ENCODE measurements at places on chromosomes 7 and 10. TPM values are rescaled to one million over a fixed set of nuclear protein-coding genes. Genes with fewer than 3 reads are reported as not detected.

The PHTF2 gene
- total RNA-seq: 17.3 TPM

The MORN4 gene
- total RNA-seq: 8.3 TPM

The C10orf105 gene
- 0.27 TPM for total RNA-seq

The NSMCE4A gene
- 31.4 TPM for total RNA-seq

The MRLN gene
- total RNA-seq: not detected

The IFIT2 gene
- total RNA-seq: 4.6 TPM

The SLC18A2 gene
- total RNA-seq: 0.47 TPM

The CTAGE15 gene
- not detected for total RNA-seq

The BEND7 gene
- 16.2 TPM for total RNA-seq

The PMS2 gene
- total RNA-seq: 6.2 TPM

The PRRT4 gene
- total RNA-seq: 1.8 TPM

The CAV2 gene
- 167 TPM for total RNA-seq

The FAM25C gene
- not detected for total RNA-seq

DNA sequence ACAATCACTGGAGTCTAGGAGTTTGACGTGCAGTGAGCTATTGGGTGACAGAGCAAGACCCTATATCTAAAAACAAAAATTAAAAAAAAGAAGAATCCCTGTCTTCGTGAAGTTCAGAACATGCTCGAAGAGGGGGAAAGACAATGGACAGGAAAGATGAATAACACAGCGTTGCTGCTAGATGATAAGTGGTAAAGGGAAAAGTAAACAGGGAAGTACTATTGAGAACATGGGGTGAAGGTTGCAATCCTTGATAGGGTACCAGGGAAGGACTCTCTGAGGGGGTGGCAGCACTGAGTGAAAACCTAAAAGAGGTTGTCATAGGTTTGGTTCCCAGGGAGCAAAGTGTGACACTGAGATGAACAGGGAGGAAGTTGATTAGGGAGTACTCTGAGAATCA, 2.8 kb upstream of the ABRAXAS2 start:
- DNase-seq: no peak

DNA sequence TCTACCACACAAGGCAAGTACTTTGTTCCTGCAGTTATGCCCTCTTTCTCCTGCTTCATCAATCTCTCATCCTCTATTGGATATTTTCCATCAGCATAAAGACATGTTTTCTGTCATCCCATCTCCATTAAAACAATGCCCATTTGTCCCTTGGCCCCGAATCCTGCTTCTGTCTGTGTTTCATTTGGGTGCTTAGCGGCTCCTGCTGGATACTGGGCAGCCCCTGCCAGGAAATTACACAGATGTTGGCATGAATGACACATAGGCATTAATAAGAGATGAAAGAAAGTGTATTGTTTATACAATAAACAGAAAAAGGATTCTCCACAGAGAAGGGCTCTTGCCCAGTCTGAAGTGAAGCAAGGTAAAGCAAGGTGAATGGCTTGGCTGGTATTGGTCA, 765.3 kb downstream of the REEP3 start:
- no peak for DNase-seq

DNA sequence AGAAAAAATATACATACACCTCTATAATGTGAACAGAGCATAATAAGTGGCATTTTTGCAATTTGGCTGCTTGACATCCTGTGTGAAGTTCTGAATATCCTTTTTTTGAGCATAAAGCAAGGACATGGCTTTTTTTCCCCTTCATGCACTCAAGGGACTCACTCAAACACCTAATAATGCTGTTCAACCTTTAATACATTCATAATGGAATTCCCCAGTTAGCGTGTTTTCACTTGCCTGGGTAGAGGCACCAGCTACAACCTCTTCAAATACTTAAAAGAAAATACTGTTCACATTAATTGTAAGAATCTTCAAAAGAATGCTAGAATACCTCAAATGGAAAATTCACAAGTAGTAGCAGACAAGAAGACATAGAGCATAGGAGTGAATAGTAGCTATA, 316.8 kb downstream of the PCDH15 start:
- no peak for DNase-seq

GRCh38 chr10:114516356-114516755, 112.1 kb upstream of the AFAP1L2 start:
- no peak for DNase-seq

- no peak for DNase-seq
These were observed 104.2 kb upstream of the MKI67 start for GRCh38 chr10:128230401-128230800.

DNA sequence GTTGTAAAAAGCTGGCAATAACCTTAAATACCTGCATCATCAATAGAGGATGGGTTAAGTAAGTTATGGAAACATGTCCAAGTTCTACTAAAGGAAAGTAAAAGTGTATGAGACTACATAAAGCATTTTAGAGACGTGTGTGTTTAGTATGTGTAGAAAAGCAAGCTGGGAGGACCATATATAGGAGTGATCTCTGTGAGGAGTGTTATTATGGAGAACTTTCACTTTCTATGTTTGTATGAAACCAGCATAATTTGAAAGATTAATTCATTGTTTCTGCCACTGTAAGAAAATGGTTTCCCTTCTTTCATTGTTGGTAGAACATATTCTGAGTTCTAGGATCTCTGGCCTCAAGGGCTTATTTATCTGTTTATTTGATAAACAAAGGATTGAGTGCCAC, 19.2 kb upstream of the PDLIM1 start:
- DNase-seq: no peak

- DNase-seq: no peak
These were observed 225.5 kb downstream of the SFMBT2 start for GRCh38 chr10:7185367-7185690.

GRCh38 chr10:92800134-92800733, 48.1 kb upstream of the EXOC6 start:
- DNase-seq: no peak

DNA sequence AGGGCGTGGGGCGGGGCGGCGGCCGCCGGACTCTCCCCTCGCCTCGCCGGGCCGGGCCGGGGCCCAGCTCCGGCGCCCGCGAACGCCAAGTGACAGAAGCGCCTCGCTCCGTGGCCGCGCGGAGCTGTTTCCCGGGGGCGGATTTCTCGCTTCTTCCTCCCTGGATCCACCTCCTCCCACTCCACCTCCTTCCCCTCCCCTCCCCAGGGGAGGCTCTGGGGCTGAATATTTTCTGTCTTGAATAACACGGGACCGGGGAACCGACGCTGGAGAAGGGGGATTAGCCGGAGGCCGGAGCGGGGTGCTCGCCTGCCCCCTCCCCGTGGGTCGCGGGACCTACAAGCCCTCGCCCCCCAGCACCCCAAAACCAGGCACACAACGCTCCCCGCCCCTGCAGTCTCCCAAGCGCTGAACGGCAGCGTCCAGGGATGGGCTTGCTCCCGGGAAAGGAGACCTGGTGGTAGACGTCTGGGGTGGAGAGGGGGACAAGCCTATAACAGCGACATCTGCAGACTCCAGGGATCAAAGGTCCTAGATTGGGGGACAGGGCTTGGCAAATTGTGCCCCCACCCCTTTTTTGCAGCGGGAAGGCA, at the start of gene ARHGAP21:
Gene ARHGAP21, minus strand, starts transcription at position 100 of the 593 bp plus-strand sequence. CDS start 1,988 bp downstream, outside the sequence.
- peak; percentile 80 for DNase-seq

DNA sequence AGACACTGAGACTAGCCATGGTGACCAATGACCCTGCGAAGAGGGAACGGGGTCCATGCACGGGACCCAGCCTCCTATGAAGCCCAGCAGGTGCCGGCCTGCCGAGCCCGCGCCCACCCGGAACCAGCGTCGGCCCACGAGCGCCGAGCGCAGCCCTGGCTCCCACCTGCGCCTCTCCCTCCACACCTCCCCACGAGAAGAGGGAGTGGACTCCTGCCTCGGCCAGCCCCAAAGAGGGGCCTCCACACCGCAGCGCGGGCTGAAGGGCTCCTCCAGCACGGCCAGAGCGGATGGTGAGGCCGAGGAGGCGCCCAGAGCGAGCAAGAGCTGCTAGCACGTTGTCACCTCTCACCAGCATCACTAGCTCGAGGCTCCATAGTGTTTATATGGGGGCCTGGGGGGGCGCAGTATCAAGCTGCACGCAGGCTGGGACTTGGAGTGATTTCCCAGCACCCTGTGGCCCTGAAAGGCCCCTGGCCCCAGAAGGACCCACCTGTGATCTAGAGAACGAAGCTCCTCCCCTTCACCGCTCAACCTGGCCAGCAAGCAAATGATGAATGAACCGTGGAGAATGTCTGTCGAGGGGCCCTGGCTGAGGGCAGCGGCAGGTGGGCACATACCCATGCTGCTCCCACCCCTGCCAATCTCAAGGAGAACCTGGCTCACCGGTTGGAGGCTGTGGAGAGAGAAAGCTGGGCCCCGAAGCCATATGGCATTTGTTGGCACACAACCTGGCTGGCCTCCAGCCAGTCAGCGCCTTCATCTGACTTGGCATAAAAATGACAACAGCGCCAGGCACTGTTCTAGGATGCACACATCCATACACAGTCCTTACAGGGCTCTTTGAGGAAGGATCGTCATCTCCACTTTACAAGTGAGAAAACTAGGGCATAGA, 30.7 kb downstream of the GHRHR start:
- DNase-seq: no peak

DNA sequence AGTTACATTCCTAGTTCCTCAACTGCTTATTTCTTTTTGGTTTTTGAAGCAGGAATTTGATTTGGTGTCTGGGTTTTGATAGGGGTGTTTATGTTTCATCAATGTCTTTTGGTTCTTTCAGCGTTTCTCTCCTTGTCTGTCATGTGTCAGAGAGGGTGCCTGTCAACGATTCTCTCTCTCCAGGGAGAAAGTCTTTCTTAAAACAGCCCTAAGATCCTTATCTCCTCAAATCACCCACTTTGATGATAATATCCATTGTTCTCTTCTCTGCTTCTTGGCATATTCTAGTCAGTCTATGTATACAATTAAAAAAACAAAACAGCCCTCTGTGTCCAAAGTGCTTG, 77.2 kb downstream of the TCF7L2 start:
- DNase-seq: no peak

DNA sequence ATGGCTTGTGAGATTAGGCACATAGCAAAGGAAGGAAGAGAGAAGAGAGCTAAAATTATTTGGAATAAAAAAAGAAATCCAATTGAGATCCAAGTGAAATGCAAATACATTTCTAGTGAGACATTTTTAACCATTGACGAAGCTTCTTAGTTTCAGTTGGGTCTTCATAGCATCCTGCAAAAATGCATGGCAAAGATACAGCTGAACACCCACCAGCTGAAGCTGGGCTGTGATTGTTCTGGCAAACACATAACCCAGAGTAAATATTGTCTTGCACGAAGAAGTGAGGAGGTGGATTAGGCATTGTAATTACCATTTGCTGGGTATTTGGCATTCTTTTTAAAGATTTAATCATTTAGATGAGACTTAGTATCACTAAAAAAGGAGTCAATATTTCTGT, 409.4 kb downstream of the GRM8 start:
- no peak for DNase-seq

DNA sequence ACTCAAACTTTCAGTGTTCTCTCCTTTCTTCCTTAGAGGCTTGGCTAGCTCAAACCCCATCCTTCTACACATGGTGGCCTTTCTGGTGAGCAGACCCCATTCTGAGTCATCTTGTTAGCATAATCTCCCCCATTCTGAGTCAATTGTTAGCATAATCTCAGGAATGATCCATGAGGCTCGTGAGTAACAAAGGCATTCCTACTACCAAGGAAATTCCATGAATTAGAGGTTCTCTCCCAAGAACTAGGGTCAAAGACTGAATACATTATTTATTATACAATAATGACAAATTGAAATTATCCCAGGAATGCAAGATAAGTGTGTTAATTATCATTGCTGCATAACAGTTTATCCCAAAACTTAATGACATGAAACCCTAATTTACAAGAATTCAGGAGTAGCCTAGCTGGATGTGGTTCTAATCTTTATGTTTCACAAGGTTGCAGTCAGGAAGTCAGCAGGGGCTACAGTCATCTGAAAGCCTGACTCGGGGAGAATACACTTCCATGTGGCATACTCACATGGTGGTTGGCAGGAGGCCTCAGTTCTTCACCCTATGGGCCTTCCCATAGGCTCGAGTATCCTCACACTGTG, 100.2 kb downstream of the MMRN2 start:
- no peak for DNase-seq

GRCh38 chr10:131425752-131426533, 114.4 kb upstream of the TCERG1L start:
- DNase-seq: no peak

DNA sequence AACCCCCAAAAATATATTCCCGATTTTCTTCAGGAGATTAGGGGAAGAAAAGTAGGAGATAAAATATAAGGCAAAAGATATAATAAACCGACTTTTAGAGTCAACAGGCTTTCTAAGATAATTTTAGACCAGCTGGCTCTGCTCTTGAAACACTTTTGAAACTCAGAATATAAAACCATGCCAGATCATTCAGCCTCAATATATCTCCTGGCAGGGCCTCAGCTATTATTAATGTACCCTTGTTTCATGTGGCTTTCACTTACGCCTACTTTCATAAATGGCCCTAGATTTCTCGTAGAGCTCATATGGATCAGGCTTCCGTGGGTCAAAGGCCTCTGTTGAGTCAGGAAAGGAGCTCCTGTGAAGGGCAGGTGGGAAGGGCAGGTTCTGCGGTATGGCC, 396.0 kb downstream of the PHTF2 start:
- no peak for DNase-seq

GRCh38 chr10:30800368-30800767, 170.8 kb upstream of the LYZL2 start:
- DNase-seq: no peak

DNA sequence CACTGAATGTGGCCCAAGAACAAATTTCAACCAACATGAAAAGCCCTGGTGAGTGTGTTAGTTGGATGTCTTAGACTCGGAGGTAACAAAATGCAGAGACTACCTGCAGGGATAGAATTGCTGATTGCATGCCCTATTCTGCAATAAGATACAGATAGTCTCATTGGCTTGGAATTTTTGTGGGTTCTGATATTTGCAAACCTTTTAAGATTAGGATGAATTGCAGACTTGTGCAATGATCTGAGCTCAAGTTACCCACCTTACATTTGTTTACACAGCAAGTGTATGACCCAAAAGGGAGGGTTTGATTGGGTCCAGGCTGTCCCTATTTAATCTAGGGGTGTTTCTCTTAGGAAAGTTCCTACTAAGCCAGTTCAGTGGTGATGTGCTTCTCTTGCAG, 45.4 kb downstream of the GPR37 start:
- DNase-seq: no peak

GRCh38 chr7:135901585-135902540, 75.3 kb downstream of the MTPN start:
- DNase-seq: no peak

DNA sequence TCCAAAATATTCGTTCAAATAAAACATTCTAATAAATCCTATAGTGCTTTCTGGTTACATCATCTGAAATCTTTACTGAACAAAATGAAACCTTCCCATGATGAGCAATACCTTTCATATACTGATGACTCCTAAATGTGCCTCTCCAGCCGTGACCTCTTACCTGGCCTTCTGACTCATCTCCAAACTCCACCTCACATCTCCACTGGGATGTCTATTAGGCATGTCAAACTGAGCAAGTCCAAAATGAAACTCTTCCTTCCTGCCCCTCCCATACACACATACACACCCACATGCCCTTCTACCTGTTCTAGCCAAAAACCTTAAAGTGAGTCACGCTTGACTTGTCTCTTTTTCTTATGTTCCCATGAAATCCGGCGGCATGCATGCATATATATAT, 22.9 kb downstream of the GSAP start:
- DNase-seq: no peak
